ENCODE measurements at places on chromosomes 1 and 21.
A peak's percentile ranks its signal among the peaks of the same experiment; 100 is the strongest.

DNA sequence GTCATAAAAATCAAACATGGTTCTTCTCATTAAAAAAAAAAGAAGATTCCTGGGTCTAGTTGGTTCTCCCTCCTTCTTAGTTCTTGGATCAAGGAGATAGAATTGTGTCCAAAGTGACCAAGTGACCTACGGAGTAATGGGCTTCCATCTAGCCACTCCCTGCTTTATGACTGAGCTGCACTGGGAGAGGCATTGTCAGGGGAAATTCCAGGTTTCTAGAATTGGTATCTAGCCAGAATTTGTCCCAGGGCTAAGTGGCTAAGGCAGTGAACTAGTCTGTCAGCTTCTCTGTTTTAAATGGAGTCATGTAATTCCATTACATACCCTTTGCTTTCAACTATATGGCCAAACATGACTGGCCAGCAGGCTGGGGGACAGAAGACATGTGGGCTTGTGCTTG, 40.1 kb upstream of the ERG start:
- DNase-seq, result no peak

- DNase-seq, result no peak
Measured at GRCh38 chr1:223123011-223123610, 19.9 kb downstream of the TLR5 start.

GRCh38 chr1:165356876-165357275, 361 bp upstream of the LMX1A start:
- no peak for DNase-seq

- DNase-seq, result peak; percentile 71
Measured at GRCh38 chr1:165367375-165367993, 11.0 kb upstream of the LMX1A start.

- DNase-seq, result no peak
Measured at GRCh38 chr21:33278721-33279120, 12.6 kb downstream of the IL10RB start.

DNA sequence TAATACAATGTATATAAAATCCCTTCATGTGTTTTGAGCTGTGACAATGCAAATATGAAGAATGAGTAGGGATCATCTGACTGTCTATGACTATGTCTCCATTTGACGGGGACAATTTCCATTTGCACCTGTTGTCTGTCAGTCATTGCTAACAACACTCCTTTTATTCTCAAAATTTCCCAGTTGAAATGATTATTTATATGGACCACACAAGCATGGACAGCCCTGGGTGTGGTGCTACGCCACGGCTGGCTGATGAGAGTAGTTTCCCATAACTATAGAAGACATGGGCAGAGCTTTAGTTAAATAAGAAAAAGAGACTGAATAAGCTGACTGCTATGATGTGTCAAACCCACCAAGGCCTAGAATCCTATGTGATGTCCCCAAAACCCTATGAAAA, 135.8 kb downstream of the MAP3K21 start:
- DNase-seq, result no peak

DNA sequence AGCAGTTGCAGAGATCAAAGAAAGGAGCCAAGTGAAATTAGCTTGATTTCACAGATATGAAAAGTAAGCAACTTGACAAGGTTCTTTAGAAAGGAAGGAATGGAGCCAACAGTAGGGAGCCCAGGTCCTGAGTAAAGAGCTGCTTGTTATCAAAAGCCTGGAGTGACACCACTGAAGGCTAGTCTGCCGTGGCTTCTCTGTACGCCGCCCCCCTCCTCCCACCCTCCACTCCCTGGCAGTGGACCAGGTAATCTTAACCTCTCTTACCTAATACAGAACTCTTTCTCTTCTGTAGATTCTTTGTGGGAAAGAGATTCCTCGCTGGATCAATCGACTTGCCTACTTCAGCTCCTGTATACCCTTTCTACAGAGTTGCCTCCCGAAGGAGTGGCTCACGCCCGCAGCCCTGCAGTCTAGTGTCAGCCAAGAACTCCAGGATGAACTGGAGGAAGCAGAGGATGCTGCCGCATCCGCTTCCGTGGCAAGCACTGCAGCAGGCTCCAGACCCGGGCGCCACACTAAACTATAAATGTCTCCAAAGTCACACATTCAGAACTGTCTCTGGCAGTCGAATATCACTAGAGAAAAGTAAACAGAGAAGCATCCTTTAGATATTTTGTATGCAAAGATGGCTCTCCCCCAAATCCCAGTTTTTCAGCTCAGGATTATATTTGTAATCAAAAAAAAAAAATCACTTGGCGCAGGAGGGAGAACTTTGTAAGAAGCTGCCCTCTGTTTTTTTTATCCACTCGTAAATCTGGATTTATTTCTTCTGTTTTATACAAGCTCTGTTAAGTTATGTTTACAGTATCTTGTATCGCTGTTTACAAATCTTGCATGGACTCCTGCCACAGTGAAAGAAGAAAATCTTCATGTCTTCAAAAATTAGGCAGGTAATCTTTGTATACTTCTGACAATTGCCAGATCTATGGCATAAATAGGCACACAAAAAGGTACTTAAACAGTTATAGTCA, 52.6 kb downstream of the DESI2 start:
- DNase-seq, result no peak

DNA sequence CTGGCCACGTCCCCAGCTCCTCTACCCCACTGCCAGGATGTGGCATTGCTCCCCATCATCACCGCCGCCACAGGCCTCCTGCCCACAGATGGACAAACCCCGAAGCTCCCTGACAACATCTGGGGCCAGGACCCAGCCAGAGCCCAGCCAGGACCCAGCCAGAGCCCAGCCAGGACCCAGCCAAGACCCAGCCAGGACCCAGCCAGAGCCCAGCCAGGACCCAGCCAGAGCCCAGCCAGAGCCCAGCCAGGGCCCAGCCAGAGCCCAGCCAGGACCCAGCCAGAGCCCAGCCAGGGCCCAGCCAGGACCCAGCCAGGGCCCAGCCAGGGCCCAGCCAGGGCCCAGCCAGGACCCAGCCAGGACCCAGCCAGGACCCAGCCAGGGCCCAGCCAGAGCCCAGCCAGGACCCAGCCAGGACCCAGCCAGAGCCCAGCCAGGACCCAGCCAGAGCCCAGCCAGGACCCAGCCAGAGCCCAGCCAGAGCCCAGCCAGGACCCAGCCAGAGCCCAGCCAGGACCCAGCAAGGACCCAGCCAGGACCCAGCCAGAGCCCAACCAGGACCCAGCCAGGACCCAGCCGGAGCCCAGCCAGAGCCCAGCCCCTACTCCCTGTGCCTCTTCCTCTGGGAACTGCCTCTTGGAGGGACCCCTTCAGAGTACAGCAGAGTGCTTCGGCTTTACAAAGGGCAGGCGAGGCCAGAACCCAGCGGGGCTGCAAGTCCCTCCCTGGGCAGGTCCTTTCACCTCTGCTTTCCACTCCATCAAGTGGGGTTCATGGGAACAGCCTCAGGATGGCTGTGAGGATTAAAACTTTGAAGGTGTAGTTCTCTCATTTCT, 43.7 kb downstream of the DISP3 start:
- no peak for DNase-seq

GRCh38 chr1:241918879-241919278, 38.7 kb upstream of the BECN2 start:
- no peak for DNase-seq

- DNase-seq, result no peak
Measured at GRCh38 chr21:45388011-45388521, 16.9 kb upstream of the COL18A1 start.

- no peak for DNase-seq
Measured at GRCh38 chr21:28426545-28426944, 566.1 kb downstream of the LTN1 start.
